Activated CD4-positive, alpha-beta T cell treated with anti-CD3 and anti-CD28 coated beads for 36 hours (primary cell): ENCODE measurements at places on chromosomes 7 and 10.

GRCh38 chr7:47535035-47535703 lies 46.7 kb downstream of the TNS3 start:
- no peak for DNase-seq

GRCh38 chr7:21941611-21942141 lies 4.0 kb downstream of the CDCA7L start:
- DNase-seq: no peak

DNA sequence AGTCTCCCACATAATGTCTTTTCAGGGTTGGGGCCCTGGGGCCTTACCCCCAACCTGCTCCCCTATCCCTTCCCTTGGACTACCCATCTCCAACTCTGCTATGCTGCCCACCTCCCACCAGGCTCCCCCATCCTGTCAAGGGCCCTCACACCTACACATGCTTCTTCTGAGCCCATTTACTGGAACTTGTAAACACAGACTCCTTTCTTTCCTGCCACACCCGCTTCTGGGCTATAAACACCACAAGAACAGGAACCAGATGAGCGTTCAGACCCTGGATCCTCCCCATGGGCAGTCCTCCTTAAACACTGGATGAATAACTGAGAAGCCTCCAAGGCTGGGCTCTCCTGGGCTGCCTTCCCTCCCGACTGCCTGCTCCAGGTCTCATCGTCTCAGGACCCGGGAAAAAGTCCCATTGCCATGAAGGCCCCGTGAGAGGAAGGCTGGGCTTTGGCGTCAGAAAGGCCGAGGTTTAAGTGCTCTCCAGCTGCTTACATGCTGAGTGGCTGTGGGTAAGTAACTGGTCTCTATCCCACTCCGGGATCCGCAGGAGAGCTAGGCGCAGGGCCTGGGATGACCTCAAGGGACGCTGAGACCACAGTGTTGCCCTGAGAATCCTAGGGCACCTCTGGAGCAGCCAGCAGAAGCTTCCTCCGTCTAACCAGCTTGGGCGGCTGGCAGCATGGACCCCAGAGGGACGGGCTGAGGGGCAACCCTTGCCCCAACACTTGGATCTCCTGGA lies 15.6 kb upstream of the CRHR2 start:
- no peak for DNase-seq

- DNase-seq: no peak
These were observed 125.7 kb downstream of the ADCY1 start for GRCh38 chr7:45699726-45700390.

DNA sequence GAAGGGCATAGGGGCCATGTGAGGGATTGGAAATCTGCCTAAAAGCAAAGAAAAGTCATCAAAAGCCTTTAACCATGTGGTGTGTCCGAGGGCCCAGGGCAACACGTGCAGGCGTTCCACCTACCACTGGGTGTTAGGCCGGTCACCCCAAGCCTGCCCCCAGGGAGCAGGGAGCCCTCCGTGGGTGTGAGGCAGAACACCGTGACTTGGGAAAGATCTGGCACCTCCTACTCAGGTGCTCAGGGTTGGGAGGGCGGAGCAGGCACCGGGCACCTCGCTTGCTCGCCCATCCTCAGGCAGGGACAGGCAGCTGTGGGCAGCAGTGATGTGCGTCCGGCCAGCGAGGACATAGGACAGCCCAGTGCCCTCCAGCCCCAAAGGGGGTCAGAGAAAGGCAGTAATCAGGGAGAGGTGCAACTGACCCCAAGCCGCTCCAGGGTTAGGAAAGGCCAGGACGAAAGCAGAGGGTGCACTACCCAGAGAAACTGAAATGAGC lies 80.7 kb upstream of the CHST15 start:
- DNase-seq: no peak

GRCh38 chr10:95276367-95277200 lies 14.2 kb downstream of the PDLIM1 start:
- DNase-seq: no peak

GRCh38 chr7:13894954-13895353 lies 94.5 kb downstream of the ETV1 start:
- DNase-seq: no peak

- no peak for DNase-seq
These were observed 85.2 kb downstream of the SORBS1 start for GRCh38 chr10:95475827-95476468.
